ENCODE measurements at places on chromosomes 12 and 14.

- DNase-seq = no peak
These were observed 79.2 kb downstream of the MDGA2 start for GRCh38 chr14:47596232-47596631.

- no peak for DNase-seq
These were observed 85.5 kb upstream of the PTHLH start for GRCh38 chr12:28057856-28058615.

DNA sequence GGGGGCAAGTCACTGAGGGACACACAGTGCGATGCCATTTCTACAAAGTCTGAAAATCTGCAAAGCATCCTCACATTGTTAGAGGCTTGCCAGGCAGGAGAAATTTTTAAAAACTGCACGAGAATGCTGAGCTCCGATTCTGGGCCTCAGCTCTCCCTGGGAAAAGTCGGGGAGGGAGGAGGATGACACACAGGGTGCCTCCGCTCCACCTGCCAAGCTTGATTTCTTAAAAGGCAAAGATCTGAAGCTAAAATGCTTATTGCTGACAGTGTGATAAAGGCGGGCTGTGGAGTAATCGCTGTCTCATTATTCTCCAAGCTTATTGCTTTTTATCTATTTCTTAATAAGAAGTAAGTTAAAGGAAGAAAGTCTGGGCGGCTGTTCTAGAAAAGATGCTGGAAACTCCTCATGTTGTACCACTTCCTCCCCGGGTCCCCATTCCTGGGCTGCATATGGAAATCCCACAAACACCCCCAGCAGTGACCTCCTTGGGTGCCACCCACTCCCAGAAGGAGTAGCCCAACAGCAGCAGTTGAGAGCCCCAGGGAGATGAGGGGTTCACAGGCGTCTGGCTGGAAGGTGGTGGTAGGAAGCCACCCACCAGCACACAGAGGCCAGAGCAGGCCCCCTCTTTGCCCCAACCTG is 55.0 kb downstream of the CCDC85C start:
- DNase-seq = no peak

GRCh38 chr14:54325766-54326165 is 71.0 kb upstream of the CDKN3 start:
- no peak for DNase-seq

DNA sequence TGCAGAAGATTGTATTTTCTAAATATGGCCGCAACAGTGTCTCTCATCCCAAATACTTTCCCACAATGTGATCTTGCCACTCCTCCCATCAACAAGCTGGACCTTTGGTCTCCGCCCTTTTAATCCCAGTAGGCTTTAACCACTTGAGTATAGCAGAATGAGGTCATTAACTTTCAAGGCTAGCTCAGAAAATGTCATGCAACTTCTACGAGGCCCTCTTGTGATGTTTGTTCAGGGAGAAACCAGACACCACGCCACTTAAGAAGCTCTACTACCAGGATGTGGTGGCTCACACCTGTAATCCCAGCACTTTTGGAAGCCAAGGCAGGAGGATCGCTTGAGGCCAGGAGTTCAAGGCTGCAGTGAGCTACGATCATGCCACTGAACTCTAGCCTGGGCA is 20.1 kb upstream of the OR6J1 start:
- no peak for DNase-seq

DNA sequence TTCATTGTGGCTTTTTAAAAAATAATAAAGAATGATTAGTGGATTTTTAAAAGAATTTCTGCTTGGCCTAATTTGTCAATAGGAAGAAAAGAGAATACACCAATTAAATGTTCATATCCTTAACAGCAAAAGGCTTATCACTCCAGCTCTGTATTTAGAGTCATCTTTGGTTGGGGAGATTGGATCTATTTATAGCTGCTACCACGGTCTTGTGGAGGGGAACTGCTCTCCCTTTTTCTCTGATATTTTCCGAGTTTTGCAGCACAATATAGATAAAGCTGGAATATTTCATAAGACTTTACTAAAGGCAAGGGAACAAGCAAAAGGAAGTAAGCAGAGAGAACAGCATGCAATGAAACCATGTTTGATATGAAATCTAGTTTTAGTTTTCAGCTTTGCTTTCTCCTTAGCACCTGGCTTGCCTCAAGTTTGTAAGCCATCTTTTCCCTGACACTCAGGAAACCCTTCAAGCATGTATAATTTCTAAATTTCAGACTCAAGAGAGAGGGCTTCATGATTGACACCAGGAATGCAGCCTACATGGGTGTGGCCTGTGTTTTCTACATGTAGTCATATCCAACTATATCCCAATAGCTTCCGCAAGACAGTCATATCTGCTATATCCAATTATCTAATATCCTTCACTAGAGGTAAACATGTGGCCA is 35.2 kb downstream of the BRMS1L start:
- DNase-seq = no peak

- no peak for DNase-seq
These were observed 249.5 kb downstream of the ACSS3 start for GRCh38 chr12:81327425-81327824.

DNA sequence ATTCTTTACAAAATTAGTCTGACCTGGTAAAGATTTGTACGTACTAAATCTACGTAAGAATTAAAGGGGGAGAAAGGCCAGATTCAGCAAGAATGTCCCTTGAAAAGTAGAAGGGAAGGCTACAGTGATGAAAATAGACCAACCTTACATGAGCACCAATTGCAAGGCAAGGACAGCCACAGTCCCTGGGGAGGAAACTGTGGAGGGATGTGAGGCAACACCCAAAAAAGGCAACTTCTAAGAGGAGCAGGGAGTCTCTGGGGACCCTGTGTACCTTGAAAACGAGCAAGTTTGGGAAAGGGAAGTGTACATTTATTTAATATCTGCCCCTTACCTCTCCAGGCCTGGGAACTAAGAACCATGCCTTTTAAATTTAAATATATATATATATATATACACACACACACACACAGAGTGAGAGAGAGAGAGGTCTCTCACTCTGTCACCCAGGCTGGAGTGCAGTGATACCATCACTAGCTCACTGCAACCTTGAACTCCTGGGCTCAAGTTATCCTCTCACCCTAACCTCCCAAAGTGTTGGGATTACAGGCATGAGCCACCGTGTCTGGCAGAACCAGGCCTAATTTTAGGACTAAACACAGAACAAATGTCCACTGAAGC is 56.4 kb downstream of the TMCC3 start:
- DNase-seq = no peak

DNA sequence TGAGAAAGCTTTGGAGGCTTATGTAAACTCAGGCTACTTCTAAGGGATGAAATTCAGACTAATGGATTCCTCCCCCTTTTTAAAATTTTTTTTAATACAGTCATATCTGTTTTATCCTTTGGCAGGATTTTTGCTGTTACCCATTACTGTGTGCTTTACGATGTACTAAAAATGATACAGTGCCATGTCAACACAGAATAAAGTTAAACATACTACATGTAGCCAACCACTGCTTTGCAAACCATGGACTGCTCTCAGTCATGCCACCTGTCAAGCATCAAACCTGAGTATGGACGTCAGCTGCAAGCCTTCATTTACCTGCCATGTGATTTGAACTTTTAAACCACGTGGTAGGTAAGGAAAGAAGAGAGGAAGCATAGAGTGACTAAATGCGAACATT is 325.8 kb downstream of the FUT8 start:
- no peak for DNase-seq

- no peak for DNase-seq
These were observed 68.1 kb downstream of the CIT start for GRCh38 chr12:119809023-119809422.
